ENCODE measurements at places on chromosomes 7 and 10. TPM values are rescaled to one million over a fixed set of nuclear protein-coding genes. Genes with fewer than 3 reads are reported as not detected.

LEP gene
- under 0.01 TPM for total RNA-seq

CLCN1 gene
- total RNA-seq, result 4.7 TPM

TMUB1 gene
- total RNA-seq, result 12.5 TPM

LIPN gene
- not detected for total RNA-seq

ZDHHC4 gene
- 68.9 TPM for total RNA-seq

TMEM236 gene
- total RNA-seq, result under 0.01 TPM
